ENCODE measurements at places on chromosomes 6 and 20.

DNA sequence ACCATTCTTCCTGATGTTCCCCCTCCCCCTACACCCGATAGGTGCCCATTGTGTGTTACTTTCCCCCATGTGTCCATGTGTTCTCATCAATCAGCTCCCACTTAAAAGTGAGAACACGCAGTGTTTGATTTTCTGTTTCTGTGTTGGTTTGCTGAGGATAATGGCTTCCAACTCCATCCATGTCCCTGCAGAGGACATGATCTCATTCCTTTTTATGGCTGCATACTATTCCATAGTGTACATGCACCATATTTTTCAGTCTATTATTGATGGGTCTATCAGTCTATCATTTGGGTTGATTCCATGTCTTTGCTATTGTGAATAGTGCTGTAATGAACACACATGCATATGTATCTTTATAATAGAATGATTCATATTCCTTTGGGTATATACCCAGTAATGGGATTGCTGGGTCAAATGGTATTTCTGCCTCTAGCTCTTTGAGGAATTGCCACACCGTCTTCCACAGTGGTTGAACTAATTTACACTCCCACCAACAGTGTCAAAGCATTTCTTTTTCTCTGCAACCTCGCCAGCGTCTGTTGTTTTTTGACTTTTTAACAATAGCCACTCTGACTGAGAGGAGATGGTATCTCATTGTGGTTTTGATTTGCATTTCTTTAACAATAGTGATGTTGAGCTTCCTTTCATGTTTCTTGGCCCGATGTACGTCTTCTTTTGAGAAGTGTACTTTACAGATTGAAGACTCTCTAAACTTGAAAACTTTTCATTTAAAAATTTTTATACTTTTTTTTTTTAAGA lies 41.0 kb upstream of the GCNT2 start:
- H3K27me3 ChIP-seq: no peaks in the 10 kb centered on the region
- H3K4me1 ChIP-seq: no peaks in the 10 kb centered on the region
- H3K36me3 ChIP-seq: no peaks in the 10 kb centered on the region
- H3K4me3 ChIP-seq: no peak overlapping the region
- no peak overlapping the region for H3K27ac ChIP-seq

DNA sequence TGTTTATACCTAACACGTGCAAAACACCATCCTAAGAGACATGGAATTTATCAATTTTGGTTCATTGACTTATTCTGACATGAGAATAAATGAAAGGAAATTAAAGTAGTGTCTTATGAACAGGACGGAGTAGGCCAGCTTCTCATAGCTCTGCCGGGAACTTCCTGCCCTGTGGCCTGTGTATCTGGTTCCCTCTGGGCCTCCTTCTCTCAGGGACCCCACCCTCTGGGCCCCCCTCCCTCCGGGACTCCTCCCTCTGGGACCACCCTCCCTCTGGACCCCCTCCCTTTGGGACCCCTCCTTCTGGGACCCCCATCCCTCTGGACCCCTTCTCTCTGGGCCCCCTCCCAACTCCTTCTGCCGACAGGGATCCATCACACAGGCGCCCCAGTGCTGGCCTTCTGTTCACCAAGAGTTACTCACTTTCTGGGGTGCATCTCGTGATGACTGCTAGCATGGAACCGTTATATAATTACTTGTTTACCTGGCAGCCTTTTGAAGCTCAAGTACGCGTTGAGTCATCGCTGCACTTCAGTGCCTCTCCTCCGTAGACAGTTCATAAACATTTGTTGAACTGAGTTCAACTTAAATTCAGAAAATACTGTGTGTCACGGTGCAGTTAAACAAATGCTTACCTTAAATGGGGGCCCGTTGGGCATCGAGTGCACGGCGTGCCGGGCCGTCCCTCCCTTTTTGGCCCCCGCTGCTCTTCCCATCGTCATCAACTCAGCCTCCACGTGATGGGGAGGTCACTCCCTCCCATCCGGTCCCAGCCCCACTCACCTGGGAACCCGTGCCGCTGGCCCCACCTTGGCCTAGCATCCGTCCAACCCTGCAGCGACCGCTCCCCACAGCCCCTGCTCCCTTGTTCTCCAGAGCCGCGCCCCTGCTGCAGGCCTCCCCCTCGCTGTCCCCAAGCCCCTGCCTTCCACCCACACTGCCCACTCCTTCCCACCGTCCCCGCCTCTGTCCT lies 8.1 kb downstream of the CCR6 start:
- no peaks in the 10 kb centered on the region for H3K36me3 ChIP-seq
- no peak for DNase-seq
- H3K4me1 ChIP-seq: no peaks in the 10 kb centered on the region
- no peaks in the 10 kb centered on the region for H3K27me3 ChIP-seq
- H3K4me3 ChIP-seq: no peak overlapping the region

GRCh38 chr6:154403788-154404187 lies 47.2 kb upstream of the IPCEF1 start:
- H3K27me3 ChIP-seq: no peaks in the 10 kb centered on the region
- no peak overlapping the region for H3K4me3 ChIP-seq
- DNase-seq: no peak
- H3K27ac ChIP-seq: no peak overlapping the region
- H3K4me1 ChIP-seq: no peaks in the 10 kb centered on the region

DNA sequence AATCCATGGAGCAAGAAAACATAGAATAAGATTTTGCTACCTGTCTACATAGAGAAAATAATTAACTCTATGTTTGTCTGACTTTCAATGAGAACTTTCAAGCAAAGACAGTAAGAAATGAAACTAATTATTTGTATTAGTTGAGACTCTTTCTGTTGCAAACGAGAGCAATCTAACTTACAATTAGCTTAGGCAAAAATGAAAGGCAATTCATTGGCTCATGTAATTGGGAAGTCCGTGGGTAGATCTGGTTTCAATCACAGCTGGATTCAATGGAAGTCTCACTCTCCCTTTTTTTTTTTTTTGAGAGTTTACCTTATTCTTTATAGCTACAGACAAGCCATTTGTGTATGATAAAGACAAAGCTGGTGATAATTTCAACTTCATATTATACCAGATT lies 68.2 kb upstream of the STXBP5 start:
- no peak overlapping the region for H3K27ac ChIP-seq
- DNase-seq: no peak
- no peak overlapping the region for H3K4me3 ChIP-seq
- no peaks in the 10 kb centered on the region for H3K27me3 ChIP-seq

DNA sequence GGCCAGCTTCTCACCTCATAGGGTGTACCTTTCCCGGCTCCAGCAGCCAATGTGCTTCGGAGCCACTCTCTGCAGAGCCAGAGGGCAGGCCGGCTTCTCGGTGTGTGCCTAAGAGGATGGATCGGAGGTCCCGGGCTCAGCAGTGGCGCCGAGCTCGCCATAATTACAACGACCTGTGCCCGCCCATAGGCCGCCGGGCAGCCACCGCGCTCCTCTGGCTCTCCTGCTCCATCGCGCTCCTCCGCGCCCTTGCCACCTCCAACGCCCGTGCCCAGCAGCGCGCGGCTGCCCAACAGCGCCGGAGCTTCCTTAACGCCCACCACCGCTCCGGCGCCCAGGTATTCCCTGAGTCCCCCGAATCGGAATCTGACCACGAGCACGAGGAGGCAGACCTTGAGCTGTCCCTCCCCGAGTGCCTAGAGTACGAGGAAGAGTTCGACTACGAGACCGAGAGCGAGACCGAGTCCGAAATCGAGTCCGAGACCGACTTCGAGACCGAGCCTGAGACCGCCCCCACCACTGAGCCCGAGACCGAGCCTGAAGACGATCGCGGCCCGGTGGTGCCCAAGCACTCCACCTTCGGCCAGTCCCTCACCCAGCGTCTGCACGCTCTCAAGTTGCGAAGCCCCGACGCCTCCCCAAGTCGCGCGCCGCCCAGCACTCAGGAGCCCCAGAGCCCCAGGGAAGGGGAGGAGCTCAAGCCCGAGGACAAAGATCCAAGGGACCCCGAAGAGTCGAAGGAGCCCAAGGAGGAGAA lies 10.5 kb downstream of the GNAS-AS1 start:
- H3K4me1 ChIP-seq: peaks cover 7% of the 10 kb centered on the region
- peaks cover 31% of the 10 kb centered on the region for H3K36me3 ChIP-seq
- H3K27me3 ChIP-seq: peaks cover 17% of the 10 kb centered on the region
- no peak for DNase-seq
- peak overlapping the region; percentile 72 for H3K4me3 ChIP-seq
